Activated gamma-delta T cell (primary cell): ENCODE measurements at places on chromosomes 4 and X.
A peak's percentile ranks its signal among the peaks of the same experiment; 100 is the strongest.

DNA sequence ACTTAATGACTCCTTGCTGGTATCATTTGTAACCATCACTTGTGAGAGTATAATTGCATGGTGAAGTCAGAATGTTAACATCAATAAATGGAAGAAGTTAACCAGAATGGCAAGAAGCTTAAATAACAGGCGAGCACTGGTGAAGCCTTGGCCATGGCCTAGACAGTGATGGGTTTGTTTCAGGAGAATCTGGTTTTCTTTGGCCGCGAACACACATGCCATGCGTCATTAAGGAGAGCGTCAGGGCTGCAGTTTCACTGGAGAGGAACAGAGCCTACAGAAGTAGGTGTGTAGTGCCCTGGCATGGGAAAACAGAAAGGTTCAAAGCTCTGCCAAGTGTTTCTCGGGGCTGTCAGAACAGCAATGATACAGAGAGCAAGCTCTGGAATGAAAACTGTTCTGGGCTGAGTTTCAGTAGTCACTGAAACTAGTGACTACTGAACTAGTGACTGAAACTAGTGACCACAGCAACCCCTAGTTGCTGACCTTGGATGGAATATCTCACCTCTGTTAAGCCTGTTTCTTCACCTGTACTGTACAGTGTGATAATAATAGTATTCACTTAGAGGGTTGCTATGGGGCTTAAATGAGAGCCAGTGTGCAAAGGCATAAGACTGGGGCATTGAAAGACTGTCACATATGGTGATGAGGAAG lies 93.8 kb downstream of the C4orf51 start:
- no peak for DNase-seq

GRCh38 chr4:110415478-110415877 lies 60.5 kb upstream of the ENPEP start:
- no peak for DNase-seq

GRCh38 chr4:144711700-144712456 lies 65.9 kb downstream of the HHIP start:
- DNase-seq = no peak

DNA sequence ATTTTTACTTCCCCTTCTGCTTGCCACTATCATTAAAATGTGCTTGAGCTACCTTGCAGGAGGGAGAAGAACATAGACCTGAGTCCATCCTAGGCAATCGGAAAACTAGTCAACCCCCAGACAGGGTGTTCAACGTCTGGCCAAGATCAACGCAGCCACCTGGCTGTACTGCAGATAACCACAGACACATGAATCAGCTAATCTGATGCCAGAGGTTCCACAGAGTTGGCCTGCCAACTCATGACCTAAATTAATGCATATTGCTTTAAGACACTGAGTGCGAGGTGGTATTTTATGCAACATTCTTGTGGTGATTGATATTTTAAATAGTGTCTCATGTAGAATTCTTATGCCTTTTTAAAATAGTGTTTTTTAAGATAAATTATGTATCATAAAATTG lies 1283.8 kb upstream of the PABPC4L start:
- DNase-seq = no peak

DNA sequence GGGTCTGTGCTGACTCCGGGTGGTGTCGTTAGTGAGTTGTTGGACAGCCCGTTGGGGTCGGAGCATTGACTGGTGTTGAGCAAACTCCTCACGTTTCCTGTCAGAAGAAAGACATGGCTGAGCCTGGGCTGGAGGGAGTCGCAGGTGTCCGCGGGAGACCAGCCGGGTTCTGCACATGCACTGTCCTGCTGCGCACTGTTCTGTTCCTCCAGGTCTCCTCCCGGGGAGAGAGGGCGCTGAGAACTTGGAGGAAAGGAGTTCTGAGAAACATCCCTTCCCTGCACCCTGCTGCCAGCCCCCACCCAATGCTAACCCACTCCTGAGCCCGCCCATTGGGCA lies 1.1 kb downstream of the ZNF141 start:
- DNase-seq = no peak

- DNase-seq = peak; percentile 28
These were observed 20.5 kb upstream of the OPN1LW start for GRCh38 chrX:154123241-154124219.

DNA sequence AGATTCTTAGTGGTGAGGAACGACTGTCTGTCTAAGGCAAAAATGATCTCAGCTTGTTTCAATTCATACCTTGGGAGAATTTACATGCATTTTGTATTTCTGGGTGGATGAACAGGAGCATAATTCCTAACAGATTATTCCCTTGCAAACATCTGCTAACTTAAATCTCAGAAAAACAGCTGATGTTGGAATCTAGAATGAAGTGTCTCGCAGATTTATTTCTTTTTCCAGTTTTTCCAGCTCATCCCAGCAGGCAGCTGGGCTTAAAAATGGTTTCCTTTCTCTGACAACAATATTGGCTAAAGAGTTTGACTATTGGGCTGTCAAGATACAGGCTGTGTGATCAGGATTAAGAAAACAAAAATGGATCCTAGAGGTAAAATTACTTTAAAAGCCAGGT lies 1.1 kb downstream of the LNX1 start:
- no peak for DNase-seq

DNA sequence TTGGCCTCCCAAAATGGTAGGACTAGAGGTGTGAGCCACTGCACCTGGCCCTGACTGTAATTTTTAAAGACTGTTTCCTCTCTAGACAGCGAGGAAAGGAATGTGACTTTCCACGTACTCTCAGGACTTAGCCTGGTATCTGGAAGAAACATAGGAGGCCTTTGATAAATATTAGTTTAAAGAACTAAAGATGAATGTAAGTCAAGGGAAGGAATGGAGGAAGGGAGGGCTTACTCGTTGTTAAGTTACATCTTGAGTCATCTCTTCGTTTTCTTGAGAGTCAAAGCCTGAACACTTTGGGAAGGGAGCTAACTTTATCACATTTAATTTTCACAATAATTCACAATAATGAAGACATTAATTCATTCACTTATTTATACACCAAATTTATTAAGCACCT lies 7.2 kb upstream of the LNX1 start:
- no peak for DNase-seq

DNA sequence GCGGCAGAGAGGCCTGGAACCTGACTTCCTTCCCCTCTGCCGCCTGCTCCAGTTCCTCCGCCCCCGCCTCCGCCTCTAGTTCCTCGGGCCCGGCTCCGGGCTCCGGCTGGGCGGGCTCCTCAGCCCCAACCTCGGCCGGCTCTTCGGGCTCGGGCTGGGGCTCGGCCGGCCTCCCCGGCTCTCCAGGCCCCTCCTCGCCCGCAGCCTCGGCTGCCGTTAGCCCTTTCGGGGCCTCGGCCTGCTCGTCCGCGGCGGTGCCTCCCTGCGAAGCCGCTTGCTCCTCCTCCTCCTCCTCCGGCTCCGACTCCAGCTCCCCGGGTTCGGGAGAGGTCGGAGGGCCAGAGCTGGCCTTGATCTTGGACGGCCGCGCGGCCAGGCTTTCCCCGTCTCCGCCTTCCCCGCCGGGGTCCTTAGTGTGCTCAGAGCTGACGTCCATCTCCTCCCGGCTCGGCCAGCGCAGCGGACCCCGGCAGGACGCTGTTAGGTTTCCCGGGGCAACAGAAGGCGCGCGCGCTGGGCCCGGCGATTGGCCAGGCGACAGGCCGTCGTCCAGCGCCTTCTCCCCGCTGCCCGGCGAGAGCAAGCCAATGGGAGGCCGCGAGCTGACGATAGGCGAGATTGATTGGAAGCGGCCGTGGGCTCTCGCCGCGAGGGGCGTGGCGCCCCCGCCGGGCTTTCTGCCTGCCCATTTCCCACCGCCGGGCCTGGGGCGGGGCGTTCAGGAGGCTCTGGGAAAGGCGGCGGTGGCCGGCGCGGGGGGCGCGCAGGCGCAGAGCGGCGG lies 479 bp upstream of the TADA2B start:
- DNase-seq = peak; percentile 90

DNA sequence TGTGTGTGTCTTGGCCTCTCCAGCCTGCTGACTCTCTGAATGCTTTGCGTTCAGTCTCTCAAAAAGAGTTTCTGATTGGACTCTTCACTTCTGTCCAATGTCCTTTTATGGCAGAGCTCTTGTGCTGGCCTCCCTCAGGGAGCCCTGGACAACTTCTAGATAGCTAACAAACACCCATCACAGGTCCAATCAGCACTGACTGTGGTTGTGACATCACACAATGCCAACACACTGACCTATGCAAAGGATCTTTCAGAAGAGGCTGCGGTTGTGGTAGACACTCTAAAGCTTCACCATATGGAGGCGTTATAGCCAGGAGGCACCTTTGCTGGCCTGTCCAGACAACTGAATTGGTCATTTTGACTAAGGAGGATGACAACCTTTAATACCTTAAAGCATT lies 53.8 kb upstream of the LSM6 start:
- DNase-seq = no peak

DNA sequence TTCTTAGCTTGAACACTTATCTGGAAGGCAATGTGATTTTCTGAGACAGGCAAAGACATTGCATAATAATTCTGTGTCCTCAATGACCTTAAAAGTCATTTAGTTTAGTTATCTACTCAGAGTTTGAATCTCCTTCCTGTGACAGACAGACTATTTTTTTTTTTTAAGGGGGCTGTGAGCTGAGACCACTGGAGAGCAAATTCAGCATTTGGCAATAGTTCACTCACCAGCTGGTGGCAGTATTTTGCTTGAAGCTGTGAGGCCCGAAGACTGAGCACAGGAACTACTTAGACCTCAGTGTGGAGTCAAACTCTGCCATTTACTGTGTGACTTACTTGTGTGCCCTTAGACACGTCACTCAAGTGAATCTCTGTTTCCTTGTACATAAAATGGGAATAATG lies 22.9 kb upstream of the CPE start:
- no peak for DNase-seq

DNA sequence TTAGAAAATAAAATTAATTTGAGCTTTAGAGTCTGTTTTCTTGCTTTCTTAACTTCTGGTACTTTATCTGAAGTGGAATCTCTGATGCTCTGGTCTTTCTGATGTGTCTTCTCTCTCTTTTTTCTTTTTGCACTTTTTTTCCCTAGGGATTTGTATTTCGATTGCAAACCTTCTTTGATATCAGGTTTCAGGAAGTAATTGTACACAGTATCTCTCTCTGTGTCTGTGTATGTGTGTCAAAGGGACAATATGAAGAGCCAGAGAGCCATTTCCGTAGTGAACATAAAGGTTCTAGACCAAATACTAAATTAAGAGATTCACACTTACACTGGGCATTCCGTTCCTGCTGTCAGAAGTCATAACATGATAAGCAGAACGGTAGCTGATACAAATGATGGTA lies 325.0 kb downstream of the PCDH7 start:
- no peak for DNase-seq

DNA sequence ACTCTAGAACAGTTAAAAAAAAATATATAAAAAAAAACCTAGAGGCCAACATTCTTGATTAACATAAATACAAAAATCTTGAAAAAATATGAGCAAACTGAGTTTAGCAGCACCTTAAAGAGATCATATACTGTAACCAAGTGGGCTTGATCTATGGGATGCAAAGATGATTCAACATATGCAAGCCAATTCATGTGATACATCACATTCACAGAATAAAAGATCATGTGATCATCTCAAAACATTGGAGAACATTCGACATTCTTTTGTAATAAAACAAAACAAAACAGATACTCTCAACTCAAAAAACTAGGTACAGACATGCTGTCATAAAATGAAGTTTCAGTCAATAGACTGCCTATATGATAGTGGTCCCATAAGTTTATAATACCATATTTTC lies 165.4 kb upstream of the NDST4 start:
- no peak for DNase-seq

DNA sequence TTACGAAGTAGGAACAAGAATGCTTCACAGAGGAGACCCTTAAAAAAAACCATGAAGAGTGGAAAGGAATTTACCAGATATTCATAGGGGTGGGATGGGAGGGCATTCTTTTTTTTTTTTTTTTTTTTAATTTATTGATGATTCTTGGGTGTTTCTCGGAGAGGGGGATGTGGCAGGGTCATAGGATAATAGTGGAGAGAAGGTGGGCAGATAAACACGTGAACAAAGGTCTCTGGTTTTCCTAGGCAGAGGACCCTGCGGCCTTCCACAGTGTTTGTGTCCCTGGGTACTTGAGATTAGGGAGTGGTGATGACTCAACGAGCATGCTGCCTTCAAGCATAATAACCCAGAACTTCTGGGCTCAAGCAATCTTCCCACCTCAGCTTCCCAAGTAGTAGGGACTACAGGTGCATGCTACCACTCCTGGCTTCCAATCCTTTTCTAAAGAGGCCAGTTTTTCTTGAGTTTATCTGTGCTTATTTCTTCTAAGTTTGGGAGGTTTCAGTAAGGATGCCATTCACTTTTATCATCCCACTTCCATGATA lies 65.9 kb upstream of the OGT start:
- no peak for DNase-seq

- no peak for DNase-seq
These were observed 14.7 kb upstream of the CT55 start for GRCh38 chrX:135185795-135186443.

DNA sequence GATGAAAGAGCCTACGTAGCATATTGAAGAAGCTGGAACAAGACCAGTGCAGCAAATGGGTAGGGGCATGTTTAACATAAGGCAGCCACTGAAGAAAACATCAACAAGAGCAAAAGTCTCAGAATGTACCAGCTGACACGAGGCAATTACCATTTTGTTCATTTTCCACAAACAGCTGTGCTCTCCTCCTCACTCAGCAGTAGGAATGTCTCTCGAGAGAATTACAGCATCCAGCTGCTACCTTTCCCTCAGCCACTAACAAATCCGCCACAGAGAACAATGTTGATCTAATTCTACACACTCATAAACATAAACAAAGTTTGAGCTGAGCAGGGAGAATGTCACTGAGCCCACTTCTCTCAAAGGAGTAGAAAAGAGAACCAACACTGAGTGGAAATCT lies 68.0 kb downstream of the OPHN1 start:
- no peak for DNase-seq

GRCh38 chrX:24424948-24425347 lies 40.1 kb upstream of the PDK3 start:
- no peak for DNase-seq

- no peak for DNase-seq
These were observed 17.9 kb upstream of the ADD1 start for GRCh38 chr4:2825740-2826139.

GRCh38 chr4:3234171-3235029 lies 14.6 kb upstream of the MSANTD1 start:
- no peak for DNase-seq

- no peak for DNase-seq
These were observed 81.6 kb downstream of the FBXO8 start for GRCh38 chr4:174201871-174202270.

GRCh38 chr4:155903453-155903852 lies at the start of gene TDO2:
TSS of gene TDO2 (plus strand) at chr4:155903696. CDS start at chr4:155903759, 63 bp downstream.
- no peak for DNase-seq

- DNase-seq = no peak
These were observed 79.6 kb downstream of the COMMD8 start for GRCh38 chr4:47383829-47384427.

DNA sequence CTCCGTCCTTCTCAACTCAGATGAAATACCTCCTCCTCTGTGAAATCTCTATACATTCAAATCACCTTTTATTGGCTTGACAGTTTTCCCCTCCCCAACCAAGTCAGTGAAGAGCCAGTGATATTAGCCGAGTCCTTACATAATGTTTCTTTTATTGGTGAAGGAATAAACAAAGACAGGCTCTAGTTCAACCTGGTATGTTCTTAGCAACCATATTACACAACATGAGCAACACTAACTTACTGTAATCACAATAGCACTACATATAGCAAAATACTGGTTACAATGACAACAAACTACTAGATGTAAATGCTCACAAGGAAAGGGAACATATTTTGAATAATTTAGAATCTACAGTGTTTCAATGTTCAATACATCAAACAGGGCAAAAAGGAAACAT lies 19.9 kb downstream of the DHX15 start:
- DNase-seq = no peak

- no peak for DNase-seq
These were observed 66.4 kb downstream of the NKX6-1 start for GRCh38 chr4:84432713-84433112.
